Anterior cingulate cortex (tissue), 58 donors: ENCODE measurements at places on chromosomes 6 and 20.

- DNase-seq: no peak
Measured at GRCh38 chr6:152300517-152300916, 336.6 kb downstream of the SYNE1 start.

DNA sequence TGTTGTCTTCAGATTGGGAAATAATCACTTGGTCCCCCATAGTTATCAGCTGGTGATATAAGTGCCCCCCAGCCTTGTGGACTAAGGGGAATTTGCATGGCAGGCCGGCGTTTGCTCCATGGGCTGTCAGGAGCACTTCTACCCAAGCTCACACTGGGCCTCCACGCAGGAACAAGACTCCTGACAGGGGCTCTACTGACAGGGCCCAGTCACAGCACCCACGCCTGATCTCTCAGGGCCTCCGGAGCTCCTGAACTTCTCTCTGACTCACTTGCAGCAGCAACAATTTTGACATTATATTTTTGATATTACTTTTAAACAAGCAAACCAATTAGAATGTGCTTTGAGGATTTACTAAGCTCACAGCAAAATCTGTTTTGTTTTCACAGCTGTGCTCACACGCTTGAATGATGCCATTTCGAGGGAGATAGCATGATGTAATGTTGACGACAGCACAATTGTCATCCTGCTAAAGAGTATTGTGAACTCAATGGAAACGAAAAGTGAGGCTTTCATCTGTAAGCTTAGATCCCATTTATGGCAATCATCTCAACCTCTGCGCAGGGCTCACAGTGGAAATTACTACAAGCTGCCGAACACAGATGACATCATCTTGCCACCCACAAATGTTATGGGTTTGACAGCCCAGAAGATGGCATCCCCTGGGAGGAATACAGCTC, 28.7 kb upstream of the TXNDC5 start:
- DNase-seq: no peak

GRCh38 chr6:139943391-139943790, 568.9 kb upstream of the CITED2 start:
- no peak for DNase-seq

- DNase-seq: no peak
Measured at GRCh38 chr6:90294614-90294988, 2.0 kb downstream of the BACH2 start.

GRCh38 chr20:4989570-4989969, 11.7 kb downstream of the SLC23A2 start:
- DNase-seq: no peak

DNA sequence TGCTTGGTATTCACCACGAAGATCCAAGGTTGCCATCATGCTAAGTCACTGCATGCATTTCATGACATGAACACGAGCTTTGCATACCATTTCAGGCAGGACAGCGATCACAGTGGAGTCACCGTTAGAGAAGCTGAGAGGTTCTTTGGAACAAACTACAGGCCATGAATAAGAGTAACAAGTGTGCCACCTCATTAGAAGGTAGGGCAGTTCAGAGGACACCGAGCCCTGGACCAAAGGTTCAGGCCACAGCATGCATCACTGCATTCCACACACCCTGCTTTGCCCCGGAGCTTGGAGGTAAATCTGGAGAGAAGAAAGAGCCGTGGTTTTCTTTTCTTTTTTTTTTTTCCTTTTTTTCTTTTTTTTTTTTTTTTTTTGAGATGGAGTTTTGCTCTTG, 66.9 kb upstream of the CDH4 start:
- DNase-seq: no peak

DNA sequence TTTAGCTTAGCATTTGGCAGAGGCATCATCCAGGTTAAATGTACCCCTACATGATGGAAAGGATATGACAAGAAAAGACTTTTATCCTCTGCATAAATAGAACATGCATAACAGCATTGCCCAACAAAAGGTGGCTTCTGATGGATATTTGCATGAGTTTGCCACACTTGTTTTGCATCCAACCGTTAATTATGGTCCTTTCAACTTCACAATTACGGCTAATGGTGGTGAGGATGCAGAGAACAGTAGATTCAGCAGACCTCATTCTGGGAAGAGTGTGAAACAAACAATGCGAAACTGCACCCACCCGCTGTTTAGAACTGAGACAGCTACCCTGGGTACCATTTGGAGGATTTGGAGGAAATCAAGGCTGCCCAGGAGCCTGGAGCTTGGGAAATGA, 690.9 kb upstream of the CHD6 start:
- DNase-seq: no peak

DNA sequence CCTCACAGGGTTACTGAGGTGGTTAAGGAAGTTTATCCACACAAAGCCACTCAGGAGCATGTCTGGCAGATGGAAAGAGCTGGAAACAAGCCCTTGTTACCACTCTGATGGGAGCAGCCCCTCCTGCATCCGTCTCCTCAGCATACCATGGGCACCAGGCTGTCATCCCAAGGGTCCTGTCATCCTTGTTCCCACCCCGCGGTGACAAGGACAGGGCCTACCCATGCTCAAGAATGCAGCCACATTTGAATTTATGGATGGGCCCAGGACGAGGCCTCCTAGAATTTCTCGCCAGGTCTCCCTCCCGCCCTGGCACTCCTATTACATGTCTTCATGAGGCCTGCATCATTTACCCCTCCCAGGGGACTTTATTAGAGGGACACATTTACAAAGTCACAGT, 60.0 kb downstream of the NPEPL1 start:
- no peak for DNase-seq

GRCh38 chr6:95574811-95575210, 2.5 kb upstream of the MANEA start:
- DNase-seq: no peak

GRCh38 chr6:164947164-164947563, 362.2 kb downstream of the C6orf118 start:
- DNase-seq: no peak

GRCh38 chr6:53103993-53104675, 38.9 kb downstream of the FBXO9 start:
- DNase-seq: no peak

- DNase-seq: no peak
Measured at GRCh38 chr20:9031991-9032390, 36.9 kb upstream of the PLCB4 start.

DNA sequence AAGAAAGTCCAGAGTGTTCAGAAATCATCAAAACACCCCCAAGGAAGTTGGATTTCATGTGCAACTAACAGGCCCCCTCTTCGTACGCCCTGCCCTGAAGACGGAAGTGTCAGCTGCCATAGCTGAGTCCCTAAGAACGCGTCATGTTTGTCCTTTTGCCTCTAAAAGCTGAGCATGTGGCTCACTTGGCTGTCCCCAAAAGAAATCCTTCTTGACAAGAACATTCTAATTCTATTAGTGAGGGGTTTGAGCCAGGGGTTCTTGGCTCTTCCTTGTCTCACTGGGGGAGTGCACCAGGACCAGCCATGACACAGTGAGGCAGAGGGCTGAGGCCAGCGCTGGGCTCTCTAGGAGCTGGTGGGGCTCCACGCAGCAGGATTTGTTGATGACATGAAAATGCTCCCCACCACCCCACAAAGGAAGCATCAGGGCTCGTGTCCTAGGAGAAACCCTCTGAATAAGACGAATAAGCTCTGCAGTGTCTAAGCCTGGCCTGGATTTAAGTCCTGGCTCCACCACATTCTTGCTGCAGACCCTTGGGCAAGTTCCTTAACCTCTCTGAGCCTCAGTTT, 20.0 kb upstream of the SPO11 start:
- DNase-seq: no peak

- no peak for DNase-seq
Measured at GRCh38 chr20:25220810-25221591, 25.5 kb downstream of the ENTPD6 start.

DNA sequence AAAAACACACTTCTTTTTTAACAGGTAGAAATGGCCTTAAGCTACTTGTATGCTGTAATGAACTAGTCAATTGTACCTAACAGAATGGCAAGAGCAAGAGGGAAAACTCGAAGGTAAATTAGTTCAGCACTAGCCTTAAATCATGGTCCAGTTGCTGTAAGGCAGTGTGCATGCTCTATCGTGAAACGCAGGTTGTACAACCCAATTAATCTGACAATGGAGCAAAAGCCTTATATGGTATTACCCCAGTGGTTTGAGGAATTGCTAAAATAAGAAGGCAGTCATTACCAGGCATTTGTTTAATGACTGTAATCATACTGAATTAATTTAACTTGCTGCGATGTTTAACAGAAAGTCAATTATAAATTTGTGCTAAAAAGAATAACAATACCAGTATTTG, 69.3 kb upstream of the SOX4 start:
- DNase-seq: no peak

- DNase-seq: no peak
Measured at GRCh38 chr6:160249671-160250070, 8.9 kb downstream of the SLC22A2 start.

DNA sequence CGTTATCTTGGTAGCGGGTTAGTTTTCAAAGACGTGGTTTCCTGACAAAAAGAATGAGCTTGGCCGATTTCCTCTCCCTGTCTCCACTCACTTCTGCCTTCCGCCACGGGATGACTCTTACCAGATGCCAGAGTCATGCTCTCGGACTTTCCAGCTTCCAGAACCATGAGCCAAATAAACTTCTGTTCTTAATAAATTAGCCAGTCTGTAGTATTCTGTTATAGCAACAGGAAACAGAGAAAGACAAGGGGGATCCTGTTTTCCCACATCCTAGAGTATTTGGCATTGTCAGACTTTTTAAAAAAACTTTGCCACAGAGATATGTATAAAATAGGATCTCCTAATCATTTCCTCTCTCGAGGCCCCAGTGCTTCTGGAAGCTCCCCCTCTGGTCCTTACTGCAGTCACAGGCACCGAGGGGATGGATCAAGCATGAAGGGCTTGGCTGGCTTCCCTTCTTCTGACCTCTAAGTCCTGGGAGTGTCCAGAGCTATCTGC, 84.9 kb upstream of the NAA20 start:
- DNase-seq: no peak

DNA sequence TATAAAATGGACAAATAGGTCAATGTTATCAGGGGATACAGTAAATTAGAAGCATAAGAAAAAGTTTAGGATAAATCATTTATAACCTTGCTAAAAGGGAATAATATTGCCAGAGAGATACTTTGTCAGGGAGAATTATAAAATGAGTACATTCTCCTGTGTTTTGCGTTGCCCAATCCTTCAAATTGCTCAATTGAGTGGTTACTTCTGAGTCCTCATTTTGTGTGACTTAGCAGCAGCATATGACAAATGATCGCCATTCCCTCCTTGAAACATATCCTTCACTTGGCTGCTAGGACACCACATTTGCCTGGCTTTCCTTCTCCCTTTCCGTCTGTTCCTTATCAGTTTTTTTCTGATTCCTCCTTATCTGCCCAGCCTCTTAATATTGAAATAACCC, 106.7 kb upstream of the FLRT3 start:
- DNase-seq: no peak

DNA sequence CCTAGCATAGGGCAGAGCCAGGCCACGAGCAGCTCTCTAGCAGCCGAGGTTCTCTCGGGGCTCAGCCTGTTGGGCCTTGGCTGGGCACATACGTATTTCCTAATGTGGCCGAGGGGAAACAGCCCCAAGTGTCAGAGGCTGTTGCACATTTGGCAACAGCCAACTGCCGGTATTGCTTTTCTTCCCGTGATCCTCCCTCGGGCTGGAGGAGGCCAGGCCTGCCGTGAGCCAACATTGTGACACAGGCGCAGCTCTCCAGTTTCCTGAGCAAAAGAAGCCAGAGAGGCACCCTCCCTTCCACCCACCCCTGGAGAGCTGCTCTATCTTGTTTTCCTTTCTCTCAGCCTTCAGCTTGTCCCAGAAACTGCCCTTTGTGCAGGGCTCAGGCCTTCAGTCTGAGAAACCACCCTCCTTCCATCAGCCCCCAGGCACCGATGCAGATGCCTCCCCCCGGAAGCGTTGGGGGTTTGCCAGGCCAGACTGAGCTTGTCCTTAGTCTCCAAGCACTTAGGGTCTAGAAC, 5.1 kb upstream of the BPI start:
- no peak for DNase-seq

- DNase-seq: no peak
Measured at GRCh38 chr6:111620169-111620568, 14.5 kb upstream of the TRAF3IP2 start.

GRCh38 chr6:166613027-166613426, 14.0 kb downstream of the RPS6KA2 start:
- no peak for DNase-seq

- no peak for DNase-seq
Measured at GRCh38 chr6:25175681-25176080, 103.5 kb upstream of the CARMIL1 start.

DNA sequence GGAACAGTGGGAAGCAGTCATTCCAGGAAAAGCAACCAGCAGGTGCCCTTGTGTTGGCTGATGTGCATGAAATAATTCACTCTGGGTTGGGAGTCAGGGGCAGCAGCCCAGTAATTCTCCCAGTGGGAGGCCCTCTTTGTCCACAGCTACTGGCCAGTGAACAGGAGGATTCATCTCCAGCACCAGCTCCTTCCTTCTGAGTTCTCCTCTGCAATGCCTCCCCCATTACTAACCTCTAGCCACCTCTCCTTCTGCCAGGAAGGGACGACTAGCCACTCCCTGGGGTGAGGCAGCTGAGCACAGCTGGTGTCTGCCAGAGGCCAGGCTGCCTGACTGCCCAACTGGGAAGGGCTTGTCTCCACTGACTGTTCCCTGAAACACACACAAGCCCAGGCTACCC, 12.5 kb upstream of the R3HDML start:
- no peak for DNase-seq

GRCh38 chr6:133551847-133552341, 310.7 kb downstream of the EYA4 start:
- DNase-seq: no peak

- no peak for DNase-seq
Measured at GRCh38 chr20:1477896-1478490, 11.3 kb upstream of the NSFL1C start.

DNA sequence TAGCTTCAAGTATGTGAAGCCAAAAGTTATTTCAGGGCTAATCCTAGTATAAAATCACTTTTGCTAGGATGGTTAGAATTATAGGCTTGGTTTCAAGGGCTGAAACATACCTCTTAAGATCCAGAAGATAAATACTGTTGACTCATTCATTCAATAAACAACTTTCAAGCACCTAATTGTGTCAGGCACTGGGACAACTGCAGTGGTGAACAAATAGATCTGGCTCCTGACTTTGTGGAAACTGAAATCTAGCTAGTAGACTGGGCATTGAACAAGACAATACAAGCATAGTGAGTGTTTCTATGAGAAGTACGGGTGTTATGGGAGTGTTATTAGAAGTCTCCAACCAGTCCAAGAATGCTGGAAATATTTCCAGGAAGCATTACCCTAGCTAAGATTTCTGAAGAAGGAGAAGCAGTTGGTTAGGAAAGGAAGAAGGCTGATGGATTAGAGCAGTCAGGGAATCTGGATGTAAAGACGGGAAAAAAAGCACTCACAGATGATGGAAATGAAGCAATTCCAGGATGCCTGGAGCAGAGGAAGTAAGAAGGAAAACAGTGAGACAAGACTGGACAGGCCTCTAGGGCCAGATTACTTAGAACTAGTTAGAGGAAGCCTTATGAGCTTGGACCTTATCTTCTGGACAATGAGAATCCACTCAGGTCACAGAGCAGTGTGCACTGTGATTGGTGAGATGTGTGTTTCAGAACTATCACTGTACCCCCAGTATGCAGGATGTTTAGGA, 132.6 kb upstream of the RAB32 start:
- no peak for DNase-seq

GRCh38 chr6:52317211-52317610, 32.7 kb upstream of the MCM3 start:
- DNase-seq: no peak
